NCI-H69 (cell line): ENCODE measurements at places on chromosomes 4 and X.

DNA sequence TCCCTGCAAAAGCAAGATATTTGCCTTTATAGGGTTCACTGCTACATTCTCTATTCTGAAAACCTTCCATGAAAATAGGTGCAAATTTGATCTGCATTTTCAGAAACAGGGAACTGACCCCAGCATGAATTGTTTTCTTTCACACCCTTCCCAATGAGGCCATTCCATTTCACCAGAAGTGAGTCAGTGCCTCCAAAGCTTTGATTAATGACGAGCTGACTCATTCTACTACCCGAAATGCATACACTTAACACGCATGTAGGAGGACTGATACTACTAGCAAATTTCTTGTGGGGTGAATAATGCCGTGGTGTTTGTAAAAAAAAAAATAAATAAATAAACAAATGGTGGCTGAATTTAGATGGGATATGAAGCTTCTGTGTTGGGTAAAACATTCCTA is 146.9 kb upstream of the FGF13 start:
- DNase-seq: no peak

DNA sequence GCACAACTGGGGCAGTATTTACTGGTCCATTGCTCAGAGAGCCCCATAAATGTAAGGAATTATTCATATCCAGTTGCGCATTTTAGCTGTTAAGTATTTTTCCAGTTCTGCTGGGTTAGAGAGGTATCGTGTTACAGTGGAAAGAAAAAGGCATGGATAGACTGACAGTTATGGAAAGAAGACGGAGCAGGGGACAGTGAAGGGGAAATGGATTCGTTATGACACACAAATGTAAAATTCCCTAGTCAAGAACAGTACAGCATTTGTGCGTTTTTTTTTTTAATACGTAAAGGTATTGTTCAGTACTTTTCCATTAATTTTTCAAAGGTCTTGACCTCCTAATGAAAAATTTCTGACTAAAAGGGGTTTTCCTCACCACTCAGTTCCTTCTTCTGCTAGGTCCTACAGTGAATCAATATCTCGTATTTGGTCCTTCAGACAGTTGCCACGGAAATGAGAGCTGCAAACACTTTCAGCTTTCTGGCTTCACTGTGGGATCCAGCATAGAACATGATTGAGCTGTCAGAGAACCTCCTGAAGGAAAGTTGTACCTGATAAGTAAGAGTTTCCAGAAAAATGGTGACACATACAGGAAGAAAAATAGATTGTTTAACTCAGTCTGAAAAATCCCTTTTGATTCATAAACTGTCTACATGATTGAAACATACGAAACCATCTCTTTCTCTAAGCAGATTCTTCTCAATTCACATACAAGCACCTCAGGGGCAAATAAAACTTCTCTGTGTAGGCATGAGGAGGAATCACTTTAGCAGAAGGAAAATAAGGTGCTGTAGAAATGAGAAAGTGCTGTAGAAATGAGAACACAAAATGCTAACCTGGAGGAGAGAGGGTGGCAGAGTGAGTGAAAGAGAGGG is 21.8 kb upstream of the BBS12 start:
- no peak for DNase-seq

GRCh38 chr4:43709443-43709842 is 739.2 kb downstream of the KCTD8 start:
- no peak for DNase-seq

DNA sequence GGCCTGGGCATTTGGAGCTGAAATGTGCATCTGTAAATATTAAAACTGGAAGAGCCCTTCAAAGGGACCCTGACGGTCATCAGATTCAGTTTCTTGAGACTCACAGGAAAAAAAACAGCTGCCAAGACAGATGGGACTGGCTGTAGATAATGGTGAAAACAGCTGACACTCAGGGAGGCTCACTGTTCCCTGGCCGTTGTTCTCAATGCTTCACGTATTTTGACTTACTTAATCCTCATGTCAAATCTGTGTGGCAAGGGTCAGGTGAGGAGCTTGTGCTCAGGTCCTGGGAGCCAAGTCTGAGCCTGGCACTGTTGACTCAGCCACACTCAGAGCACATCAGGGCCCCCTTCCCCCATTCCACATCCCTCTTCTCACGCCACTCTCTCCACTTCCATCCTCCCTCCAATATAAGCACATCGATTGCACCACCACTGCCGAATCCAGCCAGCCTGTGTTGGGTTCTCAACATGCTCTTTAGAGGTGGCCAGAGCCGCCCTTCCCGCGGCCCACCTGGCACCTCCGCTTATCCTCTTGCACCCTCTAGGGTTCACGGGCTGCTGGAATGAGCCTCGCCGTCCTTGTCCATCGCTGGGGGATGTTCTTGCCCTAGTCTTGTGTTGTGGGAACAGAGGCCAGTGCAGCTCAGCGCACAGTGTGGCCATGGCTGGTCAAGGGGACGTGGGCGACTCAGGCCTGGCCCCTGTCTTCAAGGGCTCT is 40.1 kb downstream of the EVC start:
- DNase-seq: no peak

DNA sequence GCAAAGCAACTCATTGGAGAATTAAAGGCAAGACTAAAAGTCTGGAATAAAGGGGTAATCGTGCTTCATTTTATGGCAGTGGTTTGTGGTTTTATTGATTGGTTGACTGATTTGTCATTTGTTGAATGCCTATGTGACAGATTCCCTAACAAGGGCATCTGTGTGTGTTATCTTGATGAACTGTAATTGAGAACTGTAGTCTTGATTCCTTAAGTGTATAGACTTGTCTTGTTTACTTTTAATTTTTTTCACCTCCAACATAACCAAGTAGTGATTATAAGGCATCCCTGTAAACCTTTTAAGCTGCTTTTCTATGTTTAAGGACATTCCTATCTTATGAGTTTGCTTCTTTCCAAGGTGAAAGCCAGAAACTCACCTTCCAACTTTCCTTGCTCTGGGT is 216.0 kb upstream of the TAPT1 start:
- DNase-seq: no peak

GRCh38 chrX:33156152-33156726 is 55.1 kb downstream of the DMD start:
- no peak for DNase-seq
